ENCODE measurements at places on chromosomes 7 and 10.

- peaks cover 7% of the 10 kb centered on the region for H3K36me3 ChIP-seq
- no peak for DNase-seq
- no peaks in the 10 kb centered on the region for H3K4me1 ChIP-seq
- H3K4me3 ChIP-seq, result no peak overlapping the region
Measured at GRCh38 chr10:132715776-132716680, 69.9 kb downstream of the NKX6-2 start.

DNA sequence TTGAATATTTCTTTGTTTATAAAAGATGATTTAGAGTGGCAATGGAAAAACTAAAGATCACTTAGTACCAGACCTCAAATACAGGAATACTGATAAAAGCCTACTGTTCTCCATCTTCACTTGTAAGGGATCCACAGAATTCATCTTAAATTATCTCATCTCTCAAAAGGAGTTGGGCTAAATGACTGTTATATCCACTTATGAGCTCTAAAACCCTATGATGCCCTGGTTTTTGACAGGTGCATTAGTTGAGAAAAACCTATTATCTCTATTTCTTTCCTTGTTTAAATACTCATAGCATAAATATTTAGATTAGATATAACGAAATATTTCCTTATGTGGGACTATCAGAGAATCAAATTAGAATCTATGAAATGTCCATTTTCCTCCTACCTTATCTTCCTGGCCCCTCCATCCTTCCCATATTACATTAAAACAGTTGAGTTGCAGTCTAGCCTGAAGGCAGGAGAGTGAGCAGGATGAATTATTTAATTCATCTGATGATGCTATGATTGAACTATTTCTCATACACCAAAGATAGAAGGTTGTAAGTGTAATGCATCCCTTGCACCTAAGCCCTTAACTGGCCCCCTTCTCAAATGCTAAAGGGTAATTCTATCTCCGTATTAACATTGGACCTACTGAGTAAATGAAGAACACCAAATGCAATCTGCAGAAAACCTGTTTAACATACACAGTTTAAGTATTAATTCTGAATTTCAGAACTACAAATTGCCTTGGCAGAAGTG is 29.7 kb downstream of the PPP3CB start:
- H3K4me3 ChIP-seq, result no peak overlapping the region
- H3K27ac ChIP-seq, result no peak overlapping the region
- no peaks in the 10 kb centered on the region for H3K27me3 ChIP-seq
- DNase-seq, result no peak

DNA sequence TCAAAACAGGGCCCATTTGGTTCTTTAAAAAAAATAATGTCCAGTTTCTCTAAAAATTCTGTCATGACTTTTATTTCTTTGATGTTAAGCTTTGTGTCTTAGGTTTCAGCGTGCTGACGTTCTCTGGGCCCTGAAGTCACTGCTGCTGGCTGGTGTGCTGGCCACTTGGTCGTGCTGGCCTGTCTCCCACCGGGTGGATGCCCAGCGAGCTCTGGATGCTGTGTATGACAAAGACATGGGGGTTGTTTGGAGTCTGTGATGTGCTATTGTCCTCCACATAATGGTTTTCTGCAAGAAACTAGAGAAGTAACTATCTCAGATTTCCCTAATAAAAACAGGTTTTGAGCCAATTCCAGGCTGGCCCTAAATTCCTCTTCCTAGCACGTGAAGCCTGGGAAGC is 9.5 kb upstream of the IDI2 start:
- no peaks in the 10 kb centered on the region for H3K36me3 ChIP-seq
- H3K4me3 ChIP-seq, result no peak overlapping the region
- no peak for DNase-seq
- H3K4me1 ChIP-seq, result no peaks in the 10 kb centered on the region
- H3K27ac ChIP-seq, result no peak overlapping the region

DNA sequence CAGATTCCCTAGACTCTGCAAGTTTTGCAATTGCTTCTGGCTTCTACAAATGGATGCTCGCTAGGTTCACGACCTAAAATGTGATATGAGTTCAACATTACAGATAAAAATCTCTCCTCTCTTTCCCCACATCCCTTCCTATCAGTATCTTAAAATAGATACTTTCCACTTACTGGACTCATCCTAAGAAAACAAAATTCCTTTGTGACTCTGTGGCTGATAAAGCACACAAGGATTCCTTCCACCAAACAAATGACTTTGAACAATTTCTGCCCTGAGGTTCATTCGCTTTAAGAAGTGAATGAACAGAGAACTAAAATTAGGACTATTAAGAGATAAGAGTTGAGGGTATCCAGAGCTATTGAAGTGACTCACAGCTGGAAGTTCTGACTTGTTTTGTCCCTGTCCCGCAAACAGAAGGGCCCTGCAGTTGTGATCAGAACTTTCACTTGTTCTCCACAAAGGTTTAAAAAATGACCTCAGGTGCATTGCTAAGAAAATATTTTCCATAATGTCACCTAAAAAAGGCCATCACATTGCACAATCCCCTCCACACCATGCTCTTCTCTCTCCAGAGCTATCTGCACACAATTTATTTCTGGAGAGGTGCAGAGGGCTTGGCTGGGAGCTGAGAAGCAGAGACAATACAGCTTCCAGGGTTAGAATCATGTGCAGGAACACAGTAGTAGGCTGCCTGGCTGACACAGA is 96.1 kb downstream of the PIP4K2A start:
- no peaks in the 10 kb centered on the region for H3K4me1 ChIP-seq
- H3K27me3 ChIP-seq, result no peaks in the 10 kb centered on the region
- H3K36me3 ChIP-seq, result no peaks in the 10 kb centered on the region
- no peak for DNase-seq
